Germinal center (tissue), 1 donor: ENCODE measurements at places on chromosomes 11 and 22.
A peak's percentile ranks its signal among the peaks of the same experiment; 100 is the strongest.

DNA sequence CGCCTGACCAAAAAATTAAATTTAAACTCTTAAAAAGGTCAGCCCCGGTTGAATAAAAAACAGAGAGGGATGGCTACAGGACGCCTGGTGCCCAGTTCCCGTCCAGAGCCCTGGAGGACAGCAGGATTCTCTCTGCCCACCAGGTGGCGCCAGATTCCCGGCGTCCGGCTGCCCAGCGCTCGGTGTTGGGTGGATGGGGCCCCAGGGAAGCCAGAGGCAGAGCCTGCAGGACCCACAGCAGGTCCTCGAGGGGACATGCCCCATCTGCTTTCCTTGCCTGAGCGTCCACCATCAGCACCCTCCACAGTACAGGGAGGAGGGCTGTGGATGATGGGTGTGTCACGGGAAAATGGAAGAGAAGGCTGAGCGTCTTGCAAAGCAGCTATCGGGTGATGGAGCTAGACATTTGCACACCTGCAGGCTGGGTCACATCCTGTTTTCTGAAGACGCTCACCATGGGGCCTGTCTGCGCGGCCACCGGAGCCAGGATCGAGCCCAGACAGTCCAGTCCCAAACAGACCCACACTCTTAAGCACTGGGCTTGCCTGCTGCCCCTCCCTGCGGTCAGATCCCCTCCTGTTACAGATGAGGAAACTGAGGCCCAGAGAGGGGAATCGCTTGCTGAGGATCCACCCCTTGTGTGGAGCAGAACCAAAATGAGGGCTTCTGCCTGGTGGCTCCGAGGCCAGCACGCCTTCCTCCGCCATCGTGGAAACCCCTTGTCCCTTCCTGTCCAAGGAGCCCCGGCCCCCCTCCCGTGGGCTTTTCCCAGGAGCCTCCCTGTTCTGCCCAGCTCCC is 18.5 kb upstream of the CBX7 start:
- DNase-seq = peak; percentile 79

DNA sequence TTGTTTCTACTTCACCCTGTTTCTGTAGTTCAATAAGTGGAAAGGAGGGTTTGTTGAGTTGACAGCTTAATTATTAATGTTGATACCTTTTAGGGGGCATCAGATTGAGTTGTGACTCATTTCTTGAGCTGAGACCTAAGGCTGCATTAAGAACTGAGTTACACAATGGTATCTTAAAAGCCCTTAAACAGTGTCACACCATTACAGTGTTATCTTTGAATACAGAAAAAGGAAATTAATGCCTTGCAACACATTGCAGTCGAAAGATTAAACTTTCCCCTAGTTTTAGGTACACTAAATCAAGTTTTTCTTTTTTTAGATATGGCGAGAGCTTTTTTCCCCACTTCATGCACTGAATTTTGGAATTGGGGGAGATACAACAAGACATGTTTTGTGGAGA is 16.7 kb downstream of the PAFAH1B2 start:
- DNase-seq = no peak

- no peak for DNase-seq
These were observed 1.0 kb downstream of the CUL5 start for GRCh38 chr11:108009497-108010370.

- no peak for DNase-seq
These were observed 4.6 kb downstream of the PRG3 start for GRCh38 chr11:57376095-57377090.

DNA sequence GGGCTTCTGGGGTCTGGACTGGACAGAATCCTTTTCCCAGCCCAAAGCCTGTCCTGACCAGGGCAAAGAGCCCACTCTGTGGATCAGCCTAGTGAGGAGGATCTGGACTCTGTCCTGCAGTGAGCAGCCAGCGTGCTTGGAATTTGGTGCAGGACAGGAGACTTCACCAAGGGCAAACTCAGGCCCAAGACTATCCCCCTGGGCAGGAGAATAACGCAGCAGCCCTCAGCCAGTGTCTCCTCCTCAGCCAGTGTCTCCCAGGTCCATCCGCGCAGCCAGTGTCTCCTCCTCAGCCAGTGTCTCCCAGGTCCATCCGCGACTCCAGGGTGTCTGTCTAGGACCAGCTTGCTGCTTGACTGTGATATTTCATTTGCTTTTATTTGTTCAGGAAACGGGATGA is 1334.0 kb downstream of the TBC1D22A start:
- no peak for DNase-seq

GRCh38 chr11:121929581-121929980 is 186.4 kb downstream of the BLID start:
- no peak for DNase-seq

- no peak for DNase-seq
These were observed 49.3 kb upstream of the RDX start for GRCh38 chr11:110345743-110346142.

GRCh38 chr11:2149864-2150847 is 10.9 kb downstream of the INS start:
- no peak for DNase-seq

DNA sequence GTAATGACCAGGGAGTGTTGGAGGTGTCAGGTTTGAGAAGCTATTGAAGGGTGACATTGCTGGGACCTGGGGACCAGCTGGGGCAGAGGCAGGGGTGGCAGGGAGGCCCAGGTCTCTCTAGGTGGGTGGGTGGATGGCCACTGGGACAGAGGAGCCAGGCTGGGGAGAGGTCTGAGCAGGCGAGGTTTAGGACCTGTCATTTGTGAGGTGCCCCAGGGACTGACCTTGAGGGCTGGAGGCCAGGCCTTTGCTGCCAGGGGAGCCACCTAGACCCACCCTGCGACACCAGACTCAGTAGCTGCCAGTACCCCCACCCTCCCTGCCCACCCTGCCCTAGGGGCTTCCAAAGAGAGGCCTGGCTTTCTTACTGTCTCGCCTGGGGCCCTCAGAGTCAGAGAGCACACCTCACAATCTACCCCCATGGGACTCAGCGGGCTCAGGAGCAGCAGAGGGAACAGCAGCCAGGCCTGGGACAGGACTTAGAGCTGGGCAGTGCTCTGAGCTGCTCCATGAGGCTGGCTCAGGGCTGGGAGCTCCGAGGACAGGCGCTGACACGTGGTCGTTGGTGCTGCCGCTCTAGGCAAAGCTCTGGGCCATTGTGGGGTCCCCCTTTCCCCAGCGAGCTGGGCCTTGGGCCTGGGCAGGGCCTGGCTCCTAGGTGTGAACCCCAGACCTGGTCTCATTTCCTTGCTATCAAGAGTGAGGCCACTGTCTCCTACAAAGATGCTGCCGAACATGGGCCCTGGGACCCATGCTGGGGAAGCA is 28.6 kb upstream of the PPARA start:
- DNase-seq = no peak

- no peak for DNase-seq
These were observed 91.3 kb downstream of the RNF169 start for GRCh38 chr11:74839971-74840370.

DNA sequence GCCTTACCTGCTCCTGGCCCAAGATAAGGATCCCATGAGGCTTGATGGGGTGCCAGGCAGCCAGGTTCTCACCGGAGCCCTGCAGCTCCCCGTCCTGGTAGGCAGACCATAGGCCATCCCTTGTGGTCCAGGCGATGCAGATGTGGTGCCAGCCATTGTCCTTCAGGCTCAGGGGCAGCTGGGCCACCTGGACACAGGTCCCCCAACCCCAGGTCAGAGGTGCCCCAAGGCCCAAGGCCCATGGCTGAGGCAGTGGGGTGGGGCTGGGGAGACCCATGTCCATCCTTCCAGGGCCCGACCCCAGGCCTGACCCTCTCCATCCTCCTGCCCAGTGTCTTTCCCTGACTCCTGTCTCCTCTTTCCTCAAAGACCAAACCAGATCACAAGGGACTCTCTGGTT is 20.8 kb downstream of the NPTXR start:
- DNase-seq = no peak

- no peak for DNase-seq
These were observed 78.9 kb upstream of the ARHGAP32 start for GRCh38 chr11:129271030-129271429.

- DNase-seq = no peak
These were observed 6.0 kb upstream of the BID start for GRCh38 chr22:17780116-17780740.

GRCh38 chr22:38871360-38872171 is 450 bp downstream of the CBX6 start:
- DNase-seq = peak; percentile 40

- no peak for DNase-seq
These were observed 1.7 kb upstream of the SCUBE2 start for GRCh38 chr11:9092853-9093778.

- DNase-seq = no peak
These were observed 28.0 kb downstream of the FADD start for GRCh38 chr11:70230840-70231710.
